ENCODE measurements at places on chromosomes 4 and X.
A peak's percentile ranks its signal among the peaks of the same experiment; 100 is the strongest.

DNA sequence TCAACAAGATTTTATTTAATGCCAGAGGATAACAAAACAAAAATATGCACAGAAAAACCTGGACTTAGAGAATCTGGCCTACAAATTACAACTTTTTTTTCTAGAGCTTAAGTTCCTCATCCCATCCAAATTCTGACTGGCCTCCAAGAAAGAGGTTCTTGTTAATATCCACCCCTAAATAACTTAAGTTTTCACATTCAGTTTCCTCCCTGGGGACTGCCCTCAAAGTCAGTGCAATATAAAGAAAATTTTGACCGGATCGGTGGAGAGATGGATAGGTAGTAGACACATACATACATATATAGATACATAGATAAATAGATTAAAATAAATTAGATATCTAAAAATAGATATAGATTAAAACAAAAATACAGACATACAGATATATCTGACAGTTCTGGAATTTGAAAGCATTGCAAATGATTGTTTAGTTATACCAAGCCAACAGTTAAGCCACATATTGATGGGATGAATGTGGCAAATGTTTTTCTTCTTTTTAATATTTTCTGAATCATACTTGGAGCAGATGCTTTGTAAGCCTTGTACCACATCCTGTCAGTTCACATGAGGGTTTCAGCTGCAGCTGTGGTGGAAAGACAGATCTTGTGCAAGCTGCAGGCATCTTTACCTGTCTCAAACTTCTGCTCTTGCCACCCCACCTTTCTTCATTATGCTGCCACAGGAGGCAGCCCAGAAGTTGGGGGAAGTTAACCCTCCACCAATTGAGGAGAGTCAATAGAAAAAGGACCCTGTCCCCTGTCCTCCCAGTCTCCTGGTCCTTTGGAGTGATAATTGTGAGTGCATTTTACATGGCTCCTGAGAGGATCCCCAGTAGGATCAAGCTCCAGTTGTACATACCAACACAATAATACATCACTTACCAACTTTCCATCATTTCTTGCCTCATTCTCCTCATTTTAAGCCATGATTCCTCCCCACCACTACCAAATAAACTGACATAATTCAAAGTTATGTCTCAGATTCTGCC lies 58.5 kb upstream of the PRDM8 start:
- DNase-seq = peak; percentile 59

DNA sequence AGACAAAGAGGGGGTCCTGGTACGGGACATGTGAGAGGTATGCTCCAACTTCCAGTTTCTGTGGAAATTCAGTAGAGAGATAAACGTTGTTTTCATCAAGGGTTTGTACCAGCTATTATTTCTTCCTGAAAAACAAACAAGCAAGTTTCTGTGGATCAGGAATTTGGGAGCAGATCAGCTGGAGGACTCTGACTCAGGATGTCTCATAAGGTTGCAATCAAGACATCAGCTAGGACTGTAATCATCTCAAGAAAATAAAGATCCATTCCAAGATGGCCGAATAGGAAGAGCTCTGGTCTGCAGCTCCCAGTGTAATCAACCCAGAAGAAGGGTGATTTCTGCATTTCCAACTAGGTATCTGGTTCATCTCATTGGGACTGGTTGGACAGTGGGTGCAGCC lies 23.5 kb upstream of the NFKB1 start:
- no peak for DNase-seq

DNA sequence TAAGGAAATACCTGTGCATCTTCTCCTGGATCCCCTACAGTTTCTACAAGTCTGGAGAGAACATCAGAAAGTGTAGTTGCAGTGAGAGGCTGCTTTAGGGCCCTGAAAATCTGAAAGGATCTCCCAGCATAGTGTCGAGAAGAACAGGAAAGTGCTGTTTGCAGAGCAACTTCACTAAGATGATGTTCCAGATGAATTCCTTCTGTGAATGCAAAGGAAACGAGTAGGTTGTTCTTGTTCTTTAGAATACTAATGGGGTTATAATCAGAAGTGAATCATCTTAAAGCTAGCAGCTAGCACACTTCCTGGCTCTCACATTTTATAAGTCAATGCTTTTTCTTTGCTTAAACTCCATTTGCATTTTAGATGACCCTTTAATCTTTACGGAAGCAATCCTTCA lies 53.7 kb downstream of the ZAR1 start:
- no peak for DNase-seq

GRCh38 chr4:21792736-21793135 lies 155.8 kb downstream of the KCNIP4 start:
- DNase-seq = no peak

GRCh38 chr4:152870606-152871005 lies 65.5 kb upstream of the FHDC1 start:
- no peak for DNase-seq

DNA sequence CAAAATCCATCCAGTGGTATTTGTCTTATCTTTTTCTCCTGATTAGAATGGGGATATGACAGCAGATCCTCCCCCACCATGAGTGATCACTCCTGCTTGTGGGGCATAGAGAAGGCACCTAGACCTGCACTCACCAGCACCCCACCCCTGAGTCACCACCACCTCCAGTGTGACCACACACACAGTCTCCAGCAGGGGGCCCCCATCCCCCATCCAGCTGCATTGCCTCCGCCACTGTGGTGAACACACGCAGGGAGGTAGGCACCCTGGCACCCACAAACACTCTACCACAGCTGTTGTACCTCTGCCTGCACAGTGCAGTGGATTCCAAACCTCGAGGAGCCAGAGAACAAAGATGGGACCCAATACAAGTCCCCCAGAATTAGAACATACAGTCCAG lies 9.0 kb upstream of the MAGEA8 start:
- DNase-seq = peak; percentile 67

- DNase-seq = no peak
Measured at GRCh38 chrX:5650904-5651303, 577.8 kb downstream of the NLGN4X start.

GRCh38 chrX:51743179-51743957 lies at the start of gene GSPT2:
GSPT2 (plus strand) TSS chrX:51743442; CDS start chrX:51743627, 185 bp downstream.
- peak; percentile 63 for DNase-seq

DNA sequence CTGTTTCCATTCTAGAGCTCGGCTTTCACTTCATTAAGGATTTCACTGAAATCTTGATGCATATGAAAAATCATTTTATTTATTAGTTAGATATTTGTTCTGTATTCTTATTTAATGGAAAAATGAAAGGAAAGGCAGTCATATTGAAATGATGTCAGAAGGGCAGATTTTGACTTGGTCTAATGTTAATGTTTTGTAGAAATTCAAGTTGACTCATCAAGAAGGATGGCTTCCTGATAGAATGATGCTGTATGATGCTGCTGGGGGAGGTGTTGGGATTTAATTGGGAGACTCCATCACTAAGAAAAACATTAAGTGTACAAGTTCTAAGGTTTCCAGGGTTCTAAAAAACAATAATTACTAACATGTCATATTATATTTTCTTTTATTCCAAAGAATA lies 204.8 kb downstream of the PDGFC start:
- DNase-seq = no peak

- peak; percentile 55 for DNase-seq
Measured at GRCh38 chr4:2954358-2955185, 8.6 kb downstream of the NOP14 start.

GRCh38 chr4:144820011-144820727 lies 174.2 kb downstream of the HHIP start:
- DNase-seq = no peak

DNA sequence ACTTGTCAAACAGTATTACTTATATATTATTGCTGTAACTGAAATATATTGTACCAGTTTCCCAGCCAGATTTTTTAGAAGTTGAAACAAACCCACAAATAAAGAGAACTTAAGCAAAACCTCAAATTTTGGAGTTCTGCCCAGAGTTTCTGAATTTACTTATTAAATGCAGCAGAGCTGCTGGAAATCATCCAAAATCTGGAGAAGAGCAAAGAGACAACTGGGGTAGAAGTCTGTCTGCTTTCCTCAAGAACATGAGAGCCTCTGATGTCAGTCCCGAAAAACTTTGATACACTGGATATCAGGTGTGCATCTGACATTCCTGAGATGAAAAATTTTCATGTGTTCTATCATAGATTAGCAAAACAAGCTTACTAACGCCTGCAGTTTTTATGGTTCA lies 325.9 kb downstream of the NR3C2 start:
- DNase-seq = no peak

GRCh38 chr4:38820329-38821061 lies 15.9 kb upstream of the TLR1 start:
- no peak for DNase-seq

- DNase-seq = no peak
Measured at GRCh38 chrX:11663875-11664210, 1.9 kb downstream of the ARHGAP6 start.

DNA sequence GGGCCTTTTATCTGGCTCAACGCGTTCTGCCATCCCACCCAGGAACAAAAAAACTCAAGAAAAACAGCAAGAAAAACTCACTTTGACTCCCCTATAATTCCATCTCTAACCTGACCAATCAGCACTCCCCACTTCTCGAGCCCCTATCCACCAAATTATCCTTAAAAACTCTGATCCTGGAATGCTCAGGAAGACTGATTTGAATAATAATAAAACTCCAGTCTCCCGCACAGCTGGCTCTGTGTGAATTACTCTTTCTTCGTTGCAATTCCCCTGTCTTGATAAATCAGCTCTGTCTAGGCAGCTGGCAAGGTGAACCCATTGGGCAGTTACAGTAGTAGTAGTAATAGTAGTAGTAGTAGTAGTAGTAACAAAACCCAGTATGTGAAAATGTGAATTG lies 165.7 kb upstream of the CASK start:
- DNase-seq = no peak

GRCh38 chr4:84413976-84414375 lies 85.1 kb downstream of the NKX6-1 start:
- DNase-seq = no peak

- no peak for DNase-seq
Measured at GRCh38 chr4:79650794-79651431, 242.9 kb upstream of the GK2 start.

GRCh38 chr4:140346136-140346535 lies 27.3 kb upstream of the SCOC start:
- DNase-seq = no peak

GRCh38 chr4:175953960-175954521 lies 111.6 kb upstream of the WDR17 start:
- no peak for DNase-seq

DNA sequence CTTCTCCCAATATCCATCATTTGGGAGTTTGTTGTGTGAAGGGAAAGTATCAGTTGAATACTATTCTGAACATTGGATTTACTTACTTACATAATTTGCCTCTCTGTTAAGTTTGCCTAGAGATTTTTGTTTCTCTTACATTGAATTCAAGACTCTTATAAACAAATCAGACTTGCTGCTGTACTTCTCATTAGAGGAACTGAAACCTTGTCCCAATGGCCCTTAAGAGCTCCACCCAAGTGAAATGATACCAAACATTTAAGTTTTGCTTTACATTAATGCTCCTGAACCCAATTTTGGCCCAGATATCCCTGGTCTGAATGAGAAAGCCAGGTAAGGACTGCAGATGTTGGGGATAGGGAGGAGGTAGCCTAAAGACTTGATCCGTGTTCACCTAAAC lies 32.0 kb downstream of the HAND2 start:
- DNase-seq = no peak

DNA sequence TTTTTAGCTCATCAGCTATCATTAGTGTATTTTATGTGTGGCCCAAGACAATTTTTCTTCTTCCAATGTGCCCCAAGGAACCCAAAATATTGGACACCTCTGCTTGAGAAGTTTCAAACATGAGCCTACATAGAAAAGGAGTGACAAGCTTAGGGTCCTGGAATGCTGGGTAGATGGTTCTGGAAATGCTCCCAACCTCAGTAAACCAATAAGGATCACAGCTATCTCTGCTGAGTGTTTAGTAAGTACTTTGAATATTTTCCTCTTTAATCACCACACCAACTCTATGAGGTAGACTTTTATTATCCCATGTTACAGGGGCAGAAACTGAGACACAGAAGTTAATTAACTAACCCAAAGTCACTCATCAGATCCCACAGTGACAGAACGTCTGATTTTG lies 164.9 kb upstream of the KLF3 start:
- DNase-seq = no peak

GRCh38 chr4:28686618-28687017 lies 1826.0 kb downstream of the STIM2 start:
- no peak for DNase-seq

DNA sequence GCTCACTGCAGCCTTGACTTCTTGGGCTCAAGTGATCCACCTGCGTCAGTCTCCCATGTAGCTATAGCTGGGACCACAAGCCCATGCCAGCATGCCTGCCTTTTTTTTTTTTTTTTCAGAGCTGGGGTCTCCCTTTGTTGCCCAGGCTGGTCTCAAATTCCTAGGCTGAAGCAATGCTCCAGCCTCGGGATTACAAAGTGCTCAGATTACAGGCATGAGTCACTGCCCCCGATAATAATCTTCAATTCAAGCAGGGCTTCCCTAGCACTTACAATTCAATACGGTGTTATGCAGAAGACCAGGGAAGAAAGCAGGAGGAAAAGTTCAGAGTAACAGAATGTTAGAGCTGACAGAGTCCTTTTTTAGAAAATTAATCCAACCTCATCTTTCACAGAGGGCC lies 26.1 kb downstream of the OTOP1 start:
- DNase-seq = no peak

GRCh38 chr4:84638092-84638491 lies 55.2 kb downstream of the CDS1 start:
- DNase-seq = no peak

DNA sequence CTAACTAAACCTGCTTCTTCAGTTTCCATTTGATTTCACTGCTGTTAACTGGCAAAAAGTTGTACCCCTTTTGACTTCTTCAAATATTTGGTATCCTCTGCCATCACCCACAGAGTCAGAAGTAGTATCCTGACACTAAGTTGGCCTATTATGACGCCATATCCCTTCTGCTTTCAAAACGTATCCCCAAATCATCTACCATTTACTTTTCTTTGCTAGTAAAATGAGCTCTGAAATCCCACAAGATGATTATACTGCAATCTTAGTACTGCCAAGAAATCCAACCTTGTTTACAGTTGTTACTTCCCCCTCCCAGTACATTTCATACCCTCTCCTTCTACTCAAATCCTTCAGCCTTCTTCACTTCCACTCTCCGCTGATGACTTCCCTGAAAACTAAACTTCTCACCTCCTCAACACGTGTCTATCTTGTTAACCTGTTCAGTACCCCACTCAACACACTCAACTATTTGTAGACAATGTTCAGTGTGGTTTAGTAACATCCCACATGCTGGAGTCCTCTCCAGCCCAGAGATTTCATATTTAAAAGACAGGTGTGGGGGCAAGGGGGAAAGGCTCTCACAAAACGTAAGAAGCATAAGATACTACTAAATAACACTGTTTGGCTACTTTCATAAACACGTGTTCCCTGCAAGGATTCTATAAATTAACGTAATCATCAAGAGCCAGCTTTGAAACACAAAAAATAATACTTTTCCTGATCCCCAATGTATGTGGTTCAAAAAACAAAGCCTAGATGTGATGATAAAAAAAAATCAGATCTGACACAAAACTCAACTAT lies 1.3 kb downstream of the NAF1 start:
- DNase-seq = no peak

- DNase-seq = no peak
Measured at GRCh38 chr4:56791316-56791715, 30.2 kb downstream of the SPINK2 start.

Measured in CD4-positive, alpha-beta T cell treated with Interleukin-1 beta for 1 hour (primary cell).